ENCODE measurements at places on chromosomes 12 and 14. TPM values are rescaled to one million over a fixed set of nuclear protein-coding genes. Genes with fewer than 3 reads are reported as not detected.
A peak's percentile ranks its signal among the peaks of the same experiment; 100 is the strongest.

DRAM1 gene
- 12.7 TPM for total RNA-seq

CCND2 gene
- 165 TPM for total RNA-seq

AQP6 gene
- total RNA-seq = not detected

DNA sequence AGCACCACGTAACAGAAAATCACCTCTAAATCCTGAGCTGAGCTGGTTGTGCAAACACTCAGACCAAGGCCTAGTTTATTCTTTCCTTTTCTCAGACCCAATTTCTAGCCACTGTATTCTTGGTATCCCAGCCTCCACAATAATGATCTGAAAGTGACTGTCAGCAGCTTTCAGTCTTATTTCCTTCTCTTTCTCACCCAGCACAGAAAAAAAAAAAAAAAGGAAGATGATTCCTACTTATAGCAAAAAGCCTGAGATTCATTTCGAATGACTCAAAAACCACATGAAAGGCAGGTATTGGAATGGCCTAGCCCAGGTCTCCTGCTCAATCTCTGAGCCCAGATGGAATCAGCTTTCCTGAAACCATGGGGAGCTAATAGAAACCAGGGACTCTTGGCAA lies 298.6 kb upstream of the PPFIA2 start:
- no peak for DNase-seq
- no peak overlapping the region for H3K4me3 ChIP-seq
- H3K36me3 ChIP-seq = no peaks in the 10 kb centered on the region

GRCh38 chr12:15151161-15152091 lies 69.8 kb downstream of the RERG start:
- H3K36me3 ChIP-seq = no peaks in the 10 kb centered on the region
- H3K27me3 ChIP-seq = no peaks in the 10 kb centered on the region
- no peaks in the 10 kb centered on the region for H3K4me1 ChIP-seq
- no peak overlapping the region for H3K4me3 ChIP-seq

DNA sequence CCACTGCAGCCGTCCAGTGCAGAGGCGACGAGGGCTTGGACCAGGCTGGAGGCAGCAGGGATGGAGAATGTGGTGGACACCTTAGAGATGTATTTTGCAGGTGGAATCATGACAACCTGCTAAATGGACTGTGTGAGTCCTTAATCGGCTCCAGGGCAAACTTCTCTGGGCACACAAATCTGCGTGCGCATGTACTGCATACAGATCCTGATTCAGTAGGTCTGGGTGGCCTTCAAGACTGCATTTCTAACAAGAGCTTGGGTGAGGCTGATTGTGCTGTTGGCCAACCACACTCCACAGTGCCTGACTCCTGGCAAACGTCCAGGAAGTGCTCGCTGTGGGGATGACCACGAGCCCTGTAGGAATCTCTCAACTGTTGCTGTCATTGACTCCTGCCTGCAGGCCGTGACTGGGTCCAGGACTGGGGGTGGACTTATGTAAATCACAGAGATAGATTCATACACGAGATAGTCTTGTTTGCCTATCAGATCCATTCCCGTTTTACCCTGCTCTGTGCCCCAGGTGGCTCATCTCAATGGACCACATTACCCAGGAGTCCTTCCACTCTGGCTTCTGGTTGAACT lies 27.2 kb downstream of the JDP2 start:
- DNase-seq = peak; percentile 87
- no peaks in the 10 kb centered on the region for H3K27me3 ChIP-seq
- no peak overlapping the region for H3K4me3 ChIP-seq
- no peaks in the 10 kb centered on the region for H3K36me3 ChIP-seq
- H3K27ac ChIP-seq = peak overlapping the region; percentile 67

DNA sequence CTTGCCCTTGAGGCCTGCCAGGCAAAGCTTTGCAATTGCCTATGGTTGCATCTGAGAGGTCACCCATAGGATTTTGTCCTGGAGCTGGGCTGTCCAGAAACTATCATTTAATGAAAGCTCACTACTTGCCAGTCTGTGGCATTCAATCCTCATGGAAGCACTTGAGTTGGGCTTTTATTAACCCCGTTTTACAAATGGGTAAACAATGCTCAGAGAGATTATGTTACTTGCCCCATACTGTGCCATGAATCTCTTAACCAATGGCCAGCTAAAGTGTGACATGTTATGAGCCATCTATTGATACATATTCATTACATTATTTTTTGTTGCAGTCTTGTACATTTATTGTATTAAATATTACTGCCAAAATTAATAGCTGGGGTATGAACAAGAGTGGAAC lies 35.9 kb downstream of the PDZRN4 start:
- H3K27ac ChIP-seq = no peak overlapping the region
- H3K4me3 ChIP-seq = no peak overlapping the region
- no peak for DNase-seq
- no peaks in the 10 kb centered on the region for H3K4me1 ChIP-seq
- no peaks in the 10 kb centered on the region for H3K36me3 ChIP-seq

- H3K4me1 ChIP-seq = peaks cover 5% of the 10 kb centered on the region
- H3K27me3 ChIP-seq = no peaks in the 10 kb centered on the region
- peak overlapping the region; percentile 90 for H3K27ac ChIP-seq
- no peaks in the 10 kb centered on the region for H3K36me3 ChIP-seq
- no peak for DNase-seq
These were observed 414.5 kb downstream of the PCNX1 start for GRCh38 chr14:71321574-71322315.

GRCh38 chr14:100602621-100603230 lies 15.5 kb upstream of the BEGAIN start:
- no peak for DNase-seq
- H3K4me1 ChIP-seq = no peaks in the 10 kb centered on the region
- H3K27ac ChIP-seq = no peak overlapping the region
- H3K4me3 ChIP-seq = no peak overlapping the region
- no peaks in the 10 kb centered on the region for H3K27me3 ChIP-seq

DNA sequence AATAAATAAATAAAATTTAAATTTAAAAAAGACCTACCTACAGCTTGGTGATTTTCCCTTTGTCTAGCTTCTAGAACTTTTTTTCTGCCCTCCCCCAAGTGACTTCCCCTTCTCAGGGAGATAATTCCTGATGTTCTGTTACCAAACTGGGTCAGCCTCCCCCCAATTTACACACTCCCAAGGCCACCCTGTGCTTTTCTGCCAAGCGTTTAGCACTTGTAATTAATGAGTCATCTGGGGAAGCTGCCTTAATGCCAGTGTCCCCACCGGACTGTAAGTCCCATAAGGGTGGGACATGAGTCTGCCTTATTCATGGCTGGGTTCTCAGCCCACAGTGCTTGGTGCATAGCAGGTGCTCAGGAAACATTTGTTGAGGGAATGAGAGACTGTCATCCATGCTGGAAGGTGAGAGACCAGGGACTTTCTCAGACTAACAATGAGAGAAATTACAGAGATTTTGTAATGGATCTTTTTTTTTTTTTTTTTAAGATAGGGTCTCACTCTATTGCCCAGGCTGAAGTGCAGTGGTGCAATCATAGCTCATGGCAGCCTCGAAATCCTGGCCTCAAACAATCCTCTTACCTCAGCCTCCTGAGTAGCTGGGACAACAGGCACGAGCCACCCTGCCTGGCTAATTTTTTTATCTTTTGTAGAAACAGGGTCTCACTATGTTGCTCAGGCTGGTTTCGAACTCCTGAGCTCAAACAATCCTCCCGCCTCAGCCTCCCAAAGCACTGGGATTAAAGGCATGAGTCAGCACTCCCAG lies 106.8 kb downstream of the PHETA1 start:
- DNase-seq = no peak
- no peaks in the 10 kb centered on the region for H3K36me3 ChIP-seq
- H3K4me3 ChIP-seq = no peak overlapping the region
- H3K4me1 ChIP-seq = no peaks in the 10 kb centered on the region

- H3K27me3 ChIP-seq = no peaks in the 10 kb centered on the region
- H3K4me3 ChIP-seq = no peak overlapping the region
- H3K4me1 ChIP-seq = no peaks in the 10 kb centered on the region
- H3K36me3 ChIP-seq = no peaks in the 10 kb centered on the region
- H3K27ac ChIP-seq = no peak overlapping the region
These were observed 32.4 kb downstream of the C14orf132 start for GRCh38 chr14:96071561-96071960.

DNA sequence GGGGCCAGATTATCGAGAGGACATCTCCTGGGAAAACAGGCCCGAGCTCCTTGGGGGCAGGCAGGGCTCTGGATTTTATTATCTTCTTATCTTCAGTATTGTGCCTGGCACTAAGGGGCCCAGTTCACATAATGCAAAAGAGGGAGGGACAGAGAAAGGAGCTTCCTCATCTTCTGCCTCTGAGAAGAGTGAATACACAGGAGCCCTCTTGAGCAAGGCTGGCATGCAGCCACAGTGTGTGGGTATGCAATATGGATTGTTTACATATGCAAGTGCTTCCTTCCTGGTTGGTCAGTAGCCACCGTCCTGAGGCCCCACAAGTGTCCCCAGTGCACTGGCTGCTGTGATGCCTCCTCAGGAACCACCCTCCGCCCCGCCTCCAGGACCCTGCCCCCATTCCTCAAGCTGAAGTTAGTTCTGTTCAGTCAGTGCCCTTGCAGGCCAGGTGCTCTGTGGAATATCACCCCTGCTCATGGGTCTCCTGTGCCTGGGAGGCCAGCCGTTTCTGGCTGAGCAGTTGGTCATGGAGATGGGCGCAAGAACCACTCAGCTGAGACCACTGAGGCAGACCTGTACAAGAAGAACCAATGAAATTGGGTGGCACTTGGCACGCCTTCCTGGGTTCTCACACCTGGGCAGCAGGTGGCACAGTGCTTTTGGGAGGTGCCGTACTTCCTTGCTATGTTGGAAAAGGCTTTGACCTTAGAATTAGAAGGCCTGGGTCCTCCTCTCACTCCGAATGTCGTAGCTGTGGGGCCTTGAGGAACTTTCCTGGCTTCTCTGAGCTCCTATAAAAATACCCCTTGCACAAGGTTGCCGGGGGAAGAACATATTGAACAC lies 35.1 kb upstream of the ACTN1 start:
- no peak for DNase-seq
- H3K36me3 ChIP-seq = no peaks in the 10 kb centered on the region
- no peak overlapping the region for H3K4me3 ChIP-seq
- no peaks in the 10 kb centered on the region for H3K4me1 ChIP-seq
- H3K27ac ChIP-seq = no peak overlapping the region

- no peak overlapping the region for H3K4me3 ChIP-seq
- no peaks in the 10 kb centered on the region for H3K4me1 ChIP-seq
- no peak overlapping the region for H3K27ac ChIP-seq
These were observed 29.8 kb downstream of the APAF1 start for GRCh38 chr12:98674841-98675240.

DNA sequence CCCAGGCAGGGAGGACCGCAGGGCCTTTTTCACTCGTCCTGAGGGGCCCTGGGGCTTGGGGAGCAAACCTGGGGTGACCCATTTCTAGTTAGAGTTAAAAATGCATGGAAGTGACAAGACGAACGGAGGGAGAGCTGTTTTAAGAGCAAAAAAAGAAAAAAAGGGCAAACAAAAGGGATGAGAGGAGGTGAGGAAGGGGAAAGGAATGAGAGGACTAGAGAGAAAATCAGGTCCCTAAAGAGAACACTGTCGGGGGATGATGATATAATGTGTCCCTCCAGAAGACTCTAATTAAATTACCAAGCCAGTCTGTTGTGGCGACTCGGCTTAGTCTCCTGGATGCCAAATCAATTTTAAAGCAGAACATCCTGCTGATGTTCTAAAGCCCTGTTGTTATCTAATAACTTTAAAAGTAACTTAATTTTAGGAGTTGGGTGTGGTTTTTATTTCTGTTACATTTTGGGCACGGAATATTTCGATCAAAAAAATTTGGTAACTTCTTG lies 1.1 kb downstream of the ANO6 start:
- H3K4me1 ChIP-seq = no peaks in the 10 kb centered on the region
- no peak for DNase-seq
- H3K27ac ChIP-seq = peak overlapping the region; percentile 99
- H3K36me3 ChIP-seq = no peaks in the 10 kb centered on the region
- peak overlapping the region; percentile 87 for H3K4me3 ChIP-seq
- no peaks in the 10 kb centered on the region for H3K27me3 ChIP-seq

GRCh38 chr12:118734266-118734665 lies 247.1 kb upstream of the SRRM4 start:
- H3K27ac ChIP-seq = no peak overlapping the region
- no peaks in the 10 kb centered on the region for H3K27me3 ChIP-seq
- no peaks in the 10 kb centered on the region for H3K4me1 ChIP-seq

GRCh38 chr12:31931796-31932715 lies 27.2 kb upstream of the RESF1 start:
- DNase-seq = no peak
- H3K27ac ChIP-seq = no peak overlapping the region
- no peaks in the 10 kb centered on the region for H3K27me3 ChIP-seq

DNA sequence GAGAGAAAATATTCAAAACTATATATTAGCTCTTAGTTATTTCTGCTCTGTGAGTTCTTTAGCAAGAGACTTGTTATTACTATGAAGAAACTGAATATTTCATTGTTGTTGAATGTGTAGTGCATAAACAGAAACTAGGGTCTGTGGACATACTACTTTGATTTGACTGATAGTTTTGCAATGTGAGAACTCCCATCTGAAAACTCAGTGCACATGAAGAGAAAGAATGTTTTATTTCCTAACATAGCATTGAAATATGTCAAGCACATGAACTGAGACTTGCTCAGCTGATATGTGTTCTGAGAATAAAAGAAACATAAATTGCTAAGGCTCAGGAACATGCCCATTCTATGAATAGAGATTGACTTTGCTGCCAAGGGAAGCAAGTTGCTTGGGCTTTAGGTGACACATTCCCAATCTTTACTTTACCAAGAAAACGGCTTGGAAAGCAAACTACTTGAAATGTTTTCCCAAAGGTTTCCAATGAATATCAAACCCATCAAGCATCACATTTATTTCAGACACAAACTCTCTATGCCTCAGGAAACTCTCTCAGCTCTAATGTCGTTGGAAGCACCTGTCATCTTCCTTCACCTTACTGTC lies 290.4 kb downstream of the SLC16A7 start:
- no peaks in the 10 kb centered on the region for H3K27me3 ChIP-seq
- H3K4me1 ChIP-seq = no peaks in the 10 kb centered on the region
- no peak overlapping the region for H3K27ac ChIP-seq
- DNase-seq = no peak

GRCh38 chr14:61125041-61125866 lies 144.2 kb downstream of the SLC38A6 start:
- H3K4me1 ChIP-seq = peaks cover 13% of the 10 kb centered on the region
- no peak overlapping the region for H3K4me3 ChIP-seq
- no peak for DNase-seq

- no peaks in the 10 kb centered on the region for H3K36me3 ChIP-seq
- DNase-seq = no peak
- H3K4me1 ChIP-seq = peaks cover 6% of the 10 kb centered on the region
- H3K27me3 ChIP-seq = no peaks in the 10 kb centered on the region
These were observed 4.6 kb downstream of the TAC3 start for GRCh38 chr12:57011438-57012424.

- H3K27me3 ChIP-seq = no peaks in the 10 kb centered on the region
- no peaks in the 10 kb centered on the region for H3K4me1 ChIP-seq
- no peaks in the 10 kb centered on the region for H3K36me3 ChIP-seq
These were observed 10.3 kb upstream of the INF2 start for GRCh38 chr14:104678901-104679705.

DNA sequence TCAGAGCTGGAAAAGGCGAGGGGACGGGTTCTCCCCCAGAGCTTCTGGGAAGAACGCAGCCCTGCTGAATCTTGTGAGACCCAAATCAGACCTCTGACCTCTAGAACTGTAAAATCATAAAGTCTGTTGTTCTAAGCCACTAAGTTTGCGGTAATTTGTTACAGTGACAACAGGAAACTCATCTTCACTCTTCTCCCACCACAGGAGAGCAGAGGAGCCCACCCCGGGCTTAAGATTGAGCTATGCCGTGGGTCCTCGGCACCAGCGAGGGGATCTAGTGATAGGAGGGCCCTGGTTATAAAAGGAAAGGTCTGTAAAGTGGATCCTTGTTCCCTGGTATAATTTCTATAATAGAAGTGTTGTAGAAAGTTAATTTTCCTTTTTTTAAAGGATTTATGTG lies 7.6 kb downstream of the MLXIP start:
- peaks cover 95% of the 10 kb centered on the region for H3K4me1 ChIP-seq
- H3K36me3 ChIP-seq = peaks cover 6% of the 10 kb centered on the region
- DNase-seq = no peak
- H3K27me3 ChIP-seq = no peaks in the 10 kb centered on the region

Data from right atrium auricular region (tissue), 2 donors.